ENCODE measurements at places on chromosomes 5 and 9. TPM values are rescaled to one million over a fixed set of nuclear protein-coding genes. Genes with fewer than 3 reads are reported as not detected.

GRCh38 chr5:172699423-172699822 is 58.4 kb downstream of the NEURL1B start:
- DNase-seq, result no peak

FBP2 gene
- not detected for total RNA-seq

- DNase-seq, result no peak
Observed at GRCh38 chr5:141135030-141135717, at the start of gene PCDHB5. Gene PCDHB5, plus strand, starts transcription at chr5:141135206. Its CDS starts 229 bp downstream, at chr5:141135435.

CCDC180 gene
- total RNA-seq, result 14.2 TPM

TNFSF15 gene
- 0.18 TPM for total RNA-seq

TLX3 gene
- total RNA-seq, result 5.2 TPM

SLIT3 gene
- total RNA-seq, result 7.3 TPM

GRCh38 chr5:170403675-170404074 is 14.5 kb upstream of the KCNMB1 start:
- no peak for DNase-seq

DNA sequence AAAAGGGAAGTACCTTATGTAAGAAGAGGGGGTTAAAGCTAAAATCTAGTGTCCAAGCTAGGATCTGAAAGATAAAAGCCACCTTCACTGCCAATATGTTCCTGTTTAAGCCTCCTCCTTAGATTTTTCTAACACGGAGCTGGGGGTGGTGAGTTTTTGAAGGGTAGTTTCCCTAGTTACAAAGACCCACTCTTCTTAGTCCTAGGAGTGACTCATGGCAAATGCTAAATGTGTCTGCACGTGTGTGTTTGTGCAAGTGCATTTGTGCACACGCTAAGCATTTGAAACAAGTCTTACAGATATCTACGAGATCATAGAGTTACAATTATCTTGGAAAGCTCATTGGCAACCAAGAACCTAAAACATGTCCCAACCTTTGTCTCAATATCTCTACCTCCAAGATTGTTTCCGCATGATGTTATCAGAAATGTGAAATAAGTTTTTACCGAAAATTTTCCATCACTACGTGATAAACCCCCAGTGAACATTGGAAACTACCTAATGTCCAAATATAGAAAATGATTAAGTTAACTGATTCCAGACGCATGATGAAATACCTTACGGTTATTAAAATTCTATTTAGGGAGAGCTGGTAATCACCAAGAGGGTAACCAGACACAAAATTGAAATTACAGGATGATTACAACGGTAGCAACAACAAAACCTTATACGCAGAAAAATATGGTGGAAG is 78.0 kb upstream of the HRH2 start:
- no peak for DNase-seq

C5orf58 gene
- total RNA-seq, result not detected
